ENCODE measurements at places on chromosomes 2 and 18.

- no peak for DNase-seq
Measured at GRCh38 chr2:215137329-215137686, 1.1 kb downstream of the ABCA12 start.

GRCh38 chr18:24198461-24198860, 59.6 kb downstream of the CABYR start:
- DNase-seq = no peak

DNA sequence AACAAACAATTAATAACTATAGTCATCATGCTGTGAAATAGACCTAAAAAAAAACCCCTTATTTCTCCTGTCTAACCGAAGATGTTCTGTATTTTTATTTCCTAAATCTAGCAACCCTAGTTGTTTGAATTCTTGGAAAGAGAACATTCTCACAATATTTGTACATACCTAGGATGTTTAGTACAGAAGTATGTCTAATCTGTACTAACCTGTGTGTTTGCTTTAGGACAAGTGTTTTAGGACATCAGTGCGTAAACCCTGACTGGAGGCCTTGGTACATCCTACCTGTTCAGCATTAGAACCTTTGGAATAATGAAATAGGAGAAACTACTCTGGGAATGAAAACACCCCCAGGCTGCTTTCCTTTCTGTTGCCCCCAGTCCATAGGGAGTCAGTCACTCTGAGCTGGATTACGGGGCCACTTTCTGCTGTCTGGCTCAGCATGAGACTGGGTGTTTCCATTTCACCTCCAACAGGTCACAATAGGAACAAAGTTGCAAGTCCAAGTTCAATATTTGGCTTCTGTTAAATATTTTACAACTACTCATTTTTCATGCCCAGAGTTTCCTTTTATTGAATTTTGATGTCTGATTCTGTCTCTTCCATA, 114.7 kb downstream of the MTX2 start:
- DNase-seq = no peak

DNA sequence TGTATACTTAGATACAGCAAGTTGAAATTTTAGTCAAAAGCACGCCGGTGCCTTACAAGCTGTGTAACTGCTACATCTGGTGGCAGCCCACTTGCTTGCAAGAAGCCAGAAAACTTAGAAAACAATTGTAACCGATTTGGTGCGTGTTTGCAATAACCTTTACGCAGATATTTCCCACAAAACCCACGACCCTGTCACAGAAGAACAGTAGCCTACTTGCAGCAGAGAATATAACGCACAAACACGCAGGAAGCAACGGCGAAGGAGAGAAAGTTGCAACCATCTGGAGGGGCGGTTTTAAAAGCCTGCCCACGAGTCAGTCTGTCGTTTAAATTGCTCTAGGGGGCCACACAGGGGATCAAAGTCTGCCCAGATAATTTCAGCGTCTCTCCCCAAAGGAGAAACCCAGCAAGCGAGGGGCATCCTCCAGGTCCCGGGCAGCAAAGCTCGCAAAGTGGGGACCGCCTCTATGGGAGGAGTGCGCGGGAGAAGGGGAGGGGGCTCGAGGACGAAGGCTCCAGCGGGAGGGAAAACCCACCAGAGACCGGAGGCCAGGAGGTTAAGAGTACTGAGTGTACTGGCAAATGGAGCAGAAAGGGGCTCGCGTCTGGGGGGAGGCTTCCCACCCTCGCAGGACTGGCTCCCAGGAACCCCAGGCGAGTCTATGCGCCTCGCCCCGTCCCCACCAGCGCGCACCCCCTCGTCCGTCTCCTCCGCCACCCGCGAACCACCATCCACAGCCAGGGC, 1.1 kb downstream of the TLK1 start:
- peak; percentile 42 for DNase-seq

- no peak for DNase-seq
Measured at GRCh38 chr2:239093952-239094351, 246.1 kb downstream of the TWIST2 start.

DNA sequence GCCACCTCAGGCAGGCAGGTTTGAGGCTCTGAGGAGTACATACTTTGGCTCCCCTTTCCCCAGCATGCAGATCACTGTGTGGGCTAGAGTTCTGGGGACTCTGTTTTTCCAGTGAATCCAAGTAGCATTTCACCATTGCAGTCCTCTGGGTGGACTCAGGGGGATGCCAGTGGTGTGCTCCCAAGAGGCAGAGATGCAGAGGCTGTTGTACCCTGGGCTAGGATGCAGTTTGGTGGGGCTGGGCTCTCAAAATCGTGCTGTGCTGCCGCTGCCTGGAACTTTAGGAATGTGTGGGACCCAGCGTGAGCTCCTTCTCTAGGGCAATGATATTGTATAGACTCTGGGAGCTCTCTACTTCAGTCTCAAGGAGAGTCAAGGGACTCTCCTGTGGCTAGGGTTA, 104.9 kb downstream of the MYO3B start:
- DNase-seq = no peak

DNA sequence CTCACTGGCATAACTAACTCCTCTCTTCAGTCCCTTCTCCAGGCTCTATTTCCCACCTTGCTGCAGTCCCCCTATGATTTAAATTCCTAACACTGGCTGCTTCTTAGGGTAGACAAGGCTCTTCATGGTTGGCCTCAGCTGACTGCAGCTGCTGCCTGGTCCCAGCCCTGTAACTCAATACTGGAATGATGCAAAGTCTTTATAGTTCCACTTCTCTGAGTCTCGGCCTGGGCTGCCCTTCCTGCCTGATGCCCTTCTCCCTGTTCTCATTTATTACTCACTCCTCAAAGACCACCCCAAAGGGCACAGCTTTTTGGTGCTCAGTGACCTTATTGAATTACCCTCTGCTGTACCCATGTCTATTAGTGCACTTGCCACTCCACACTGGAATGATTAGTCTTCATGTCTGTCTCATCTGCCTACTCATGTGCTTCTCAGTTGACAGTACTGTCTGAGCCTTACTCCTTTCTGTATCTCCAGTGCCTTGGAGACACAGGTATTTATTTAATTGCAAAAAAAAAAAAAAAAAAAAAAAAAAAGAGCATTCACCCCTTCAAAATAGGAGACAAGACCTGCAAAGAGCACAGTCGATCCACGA, 199.4 kb upstream of the REV1 start:
- peak; percentile 31 for DNase-seq

DNA sequence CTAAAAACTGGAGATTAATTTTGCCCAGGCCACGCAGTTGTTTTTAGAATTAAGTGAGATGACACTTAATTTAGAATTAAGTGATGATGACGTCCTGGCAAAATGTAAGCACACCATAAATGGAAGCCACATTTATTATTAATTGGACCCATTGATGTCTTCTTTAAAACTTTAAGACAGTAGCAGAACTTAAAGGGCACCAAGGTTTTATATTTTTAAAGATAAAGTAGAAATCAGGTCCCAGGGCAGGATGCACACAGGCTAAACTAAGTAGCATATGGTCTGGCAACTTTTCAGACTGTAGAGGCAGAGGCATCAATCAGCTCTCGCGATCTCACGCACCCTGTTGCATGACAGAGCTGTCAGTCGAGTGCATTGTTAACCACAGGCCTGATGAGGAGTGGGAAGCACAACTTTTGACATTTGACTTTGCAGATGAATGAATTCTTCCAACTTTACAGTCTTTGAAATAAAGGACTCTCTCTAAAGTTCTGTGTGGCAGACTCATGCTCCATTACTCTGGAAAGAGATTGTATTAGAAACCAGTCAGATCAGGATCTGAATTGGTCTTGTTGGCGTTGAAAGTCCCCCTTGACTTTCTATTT, 232.4 kb downstream of the CD226 start:
- DNase-seq = no peak

DNA sequence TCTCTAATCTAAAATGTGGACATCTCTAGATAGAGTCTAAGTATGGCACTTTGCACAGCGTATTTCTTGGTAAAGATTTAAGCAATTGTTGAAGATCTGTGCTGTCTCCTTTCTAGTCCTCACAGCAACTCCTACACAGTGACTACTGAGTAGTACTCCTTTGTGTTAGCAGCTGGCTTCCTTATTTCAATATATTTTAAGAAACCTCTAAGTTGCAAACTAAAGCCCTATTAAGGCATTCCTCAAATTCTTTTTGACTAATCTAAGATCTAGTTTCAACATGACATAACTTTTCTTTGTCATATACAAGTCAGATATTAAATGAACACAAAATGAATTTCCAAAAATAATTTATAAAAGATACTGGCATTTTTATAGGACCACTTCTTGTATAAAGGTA, 121.8 kb upstream of the DNAJC10 start:
- DNase-seq = no peak

- DNase-seq = no peak
Measured at GRCh38 chr2:231387904-231388724, 7.4 kb upstream of the B3GNT7 start.

DNA sequence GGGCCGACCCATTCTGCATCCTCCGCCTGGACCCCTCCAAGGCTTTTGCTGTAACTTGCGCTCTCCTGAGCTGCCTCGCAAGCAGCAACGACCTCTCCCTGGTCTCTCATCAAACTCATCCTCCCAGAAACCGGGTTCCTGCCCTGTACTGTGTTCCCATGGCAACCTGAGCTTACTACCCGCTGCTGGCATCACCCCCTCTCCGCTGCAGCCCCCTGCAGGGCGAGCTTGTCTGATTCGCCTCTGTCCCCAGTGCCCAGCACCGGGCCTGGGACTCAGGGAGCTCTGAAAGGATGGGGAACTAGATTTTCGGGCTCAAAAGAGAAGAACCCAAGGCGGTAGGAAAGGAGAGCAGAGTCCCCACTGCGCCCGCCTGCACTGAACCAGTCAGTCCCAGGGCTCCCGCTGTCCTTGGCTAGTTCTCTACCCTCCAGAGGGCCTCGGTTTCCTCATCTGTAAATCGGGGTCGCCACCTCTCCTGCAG, 463 bp downstream of the HS1BP3 start:
- peak; percentile 25 for DNase-seq

DNA sequence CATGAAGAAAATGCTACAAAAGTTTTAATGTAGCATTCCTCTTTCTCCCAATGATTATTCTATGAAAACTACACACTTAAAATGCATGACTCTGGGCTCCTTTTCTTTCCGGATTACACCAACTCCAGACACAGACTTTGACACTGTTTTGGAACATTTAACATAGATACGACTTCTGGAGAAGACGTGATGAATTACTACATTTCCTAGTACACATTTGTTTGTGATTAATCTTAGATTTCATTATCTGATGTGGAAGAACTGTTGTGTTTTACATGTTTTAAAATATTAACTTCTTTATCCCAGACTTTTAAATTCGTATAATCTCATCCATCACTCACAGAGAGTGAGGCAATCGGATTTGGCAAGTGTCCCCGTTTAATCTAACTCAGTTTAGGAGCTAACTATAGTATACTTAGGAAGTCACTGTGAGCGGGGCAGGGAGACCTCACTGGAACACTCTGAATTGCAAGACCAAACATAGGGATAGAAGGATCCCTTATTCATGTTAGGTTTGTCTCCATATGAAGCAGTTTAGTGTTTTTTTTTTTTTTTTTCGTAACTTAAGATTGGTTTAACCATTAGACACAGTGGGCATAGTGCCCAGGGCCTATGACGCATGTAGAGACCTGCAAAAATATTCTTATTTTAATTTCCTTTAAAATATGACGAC, 66.7 kb downstream of the PDE1A start:
- no peak for DNase-seq

- DNase-seq = no peak
Measured at GRCh38 chr2:237475704-237476141, 11.3 kb upstream of the MLPH start.

GRCh38 chr2:65379721-65380171, 52.7 kb downstream of the SPRED2 start:
- no peak for DNase-seq

DNA sequence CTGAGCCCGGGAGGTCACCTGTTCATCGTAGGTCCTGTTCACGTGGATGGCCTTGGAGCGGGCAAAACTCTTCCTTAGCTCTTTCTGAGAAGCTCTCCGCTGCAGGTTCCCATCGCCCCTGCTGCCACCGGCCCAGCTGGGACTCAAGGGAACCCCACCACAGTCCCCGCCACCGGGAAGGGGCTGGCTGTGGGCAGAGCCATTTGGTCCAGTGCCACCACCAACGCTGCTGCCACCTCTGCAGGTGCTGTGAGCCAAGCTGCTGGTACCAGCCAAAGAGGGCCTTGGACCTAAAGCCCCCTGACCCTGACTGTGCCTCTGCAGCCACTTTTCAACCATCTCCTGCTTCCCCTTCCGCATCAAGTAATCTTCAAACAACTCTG, 586 bp downstream of the PDE11A start:
- DNase-seq = no peak

GRCh38 chr2:86704459-86704971, 15.6 kb upstream of the RMND5A start:
- no peak for DNase-seq

GRCh38 chr18:48979944-48980890, 29.5 kb upstream of the SMAD7 start:
- no peak for DNase-seq

DNA sequence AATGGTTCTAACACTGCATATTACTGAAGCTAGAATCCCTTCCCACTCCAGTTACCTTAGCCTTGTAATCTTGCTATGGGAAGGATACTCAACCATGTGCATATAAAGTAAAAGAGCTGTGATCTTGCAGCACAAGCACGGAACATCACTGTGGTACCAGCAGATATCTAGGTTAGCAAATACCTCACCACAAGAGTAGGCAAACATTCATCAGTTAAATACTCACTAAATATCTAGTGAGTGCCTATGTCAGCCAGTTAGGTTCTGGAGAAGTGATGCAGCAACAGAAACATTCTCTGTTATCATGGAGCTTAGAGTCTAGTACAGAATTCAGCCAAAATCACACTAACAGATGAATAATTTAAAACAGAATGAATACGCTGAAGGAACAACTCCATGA, 349.6 kb upstream of the UBE2E3 start:
- no peak for DNase-seq
